ENCODE measurements at places on chromosomes 16 and 17.
A peak's percentile ranks its signal among the peaks of the same experiment; 100 is the strongest.

DNA sequence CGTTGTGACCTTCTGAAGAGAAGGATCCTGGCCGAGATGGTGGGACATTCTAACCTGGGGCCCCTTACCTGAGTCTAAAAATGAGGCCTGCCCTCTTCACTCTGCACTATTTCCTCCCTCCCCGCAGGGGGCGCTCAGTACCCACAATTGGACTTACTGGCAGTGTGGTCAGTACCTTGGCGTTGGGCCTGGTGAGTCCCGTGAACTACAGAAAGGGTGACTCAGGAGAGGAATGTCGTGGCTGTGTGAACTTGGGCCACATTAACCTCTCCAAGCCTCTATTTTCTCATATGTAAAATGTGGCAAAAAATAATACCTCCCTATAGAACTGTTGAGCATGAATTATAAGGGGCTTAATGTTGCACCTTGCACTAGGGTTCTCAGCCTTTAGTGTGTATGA is 3.9 kb downstream of the RSAD1 start:
- DNase-seq, result peak; percentile 86

DNA sequence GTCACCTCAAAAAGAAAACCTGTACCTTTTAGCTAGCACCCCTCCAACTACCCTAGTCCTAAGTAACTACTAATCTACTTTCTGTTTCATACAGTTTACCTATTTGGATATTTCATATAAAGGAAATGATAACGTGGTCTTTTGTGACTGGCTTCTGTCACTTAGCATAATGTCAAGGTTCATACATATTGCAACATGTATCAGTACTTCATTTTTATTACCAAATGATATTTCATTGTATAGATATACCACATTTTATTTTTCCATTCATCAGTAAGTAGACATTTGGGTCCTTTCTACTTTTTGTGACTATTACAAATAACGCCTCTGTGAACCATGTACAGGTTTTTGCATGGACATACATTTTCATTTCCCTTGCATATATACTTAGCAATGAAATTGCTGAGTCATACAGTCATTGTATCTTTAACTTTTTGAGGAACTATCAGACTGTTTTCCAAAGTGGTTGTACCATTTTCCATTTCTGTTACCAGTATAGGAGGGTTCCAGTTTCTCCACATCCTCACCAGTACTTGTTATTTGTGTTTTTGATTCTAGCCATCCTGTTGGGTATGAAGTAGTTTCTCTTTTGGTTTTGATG is 23.7 kb downstream of the MOSMO start:
- DNase-seq, result no peak

DNA sequence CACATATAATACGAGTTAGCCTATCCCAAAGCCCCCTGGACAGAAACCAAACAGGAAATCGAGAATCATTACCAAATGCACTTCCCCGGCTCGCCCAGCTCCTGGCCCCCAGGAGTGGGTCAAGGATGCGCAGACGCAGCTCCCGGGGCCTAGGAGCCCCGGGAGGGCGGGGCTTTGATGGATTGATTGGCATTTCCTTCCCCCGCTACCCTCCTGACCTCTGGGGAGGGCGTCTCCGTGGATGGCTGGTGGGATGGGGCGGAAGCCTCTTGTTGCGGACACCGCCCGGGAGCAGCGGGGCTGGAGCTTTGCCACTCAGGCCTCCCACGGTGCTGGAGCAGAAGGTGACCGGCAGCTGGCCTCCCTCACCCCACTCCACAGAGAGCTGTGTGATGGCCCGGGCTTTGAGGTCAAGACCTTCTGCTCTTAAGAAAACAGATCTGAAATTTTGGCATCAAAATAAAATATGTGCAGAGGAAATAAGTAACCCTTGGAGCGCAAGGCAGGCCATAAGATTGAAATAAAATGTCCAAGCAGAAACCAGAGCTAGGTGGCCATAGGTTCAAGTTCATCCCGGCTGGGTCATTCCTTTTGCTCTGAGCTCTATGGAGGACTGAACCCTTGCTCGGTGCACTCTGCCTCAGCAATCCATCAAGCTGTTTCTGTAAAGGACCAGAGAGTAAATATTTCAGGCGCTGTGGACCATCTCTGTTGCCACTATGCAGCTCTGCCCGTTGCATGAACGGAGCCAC is 262.3 kb downstream of the SOX9 start:
- no peak for DNase-seq

GRCh38 chr17:59827721-59828477 is 64.8 kb downstream of the TUBD1 start:
- DNase-seq, result no peak

- DNase-seq, result no peak
Observed at GRCh38 chr17:37640015-37640414, 3.2 kb downstream of the DDX52 start.

GRCh38 chr16:4392382-4393239 is 21.0 kb downstream of the VASN start:
- DNase-seq, result no peak

DNA sequence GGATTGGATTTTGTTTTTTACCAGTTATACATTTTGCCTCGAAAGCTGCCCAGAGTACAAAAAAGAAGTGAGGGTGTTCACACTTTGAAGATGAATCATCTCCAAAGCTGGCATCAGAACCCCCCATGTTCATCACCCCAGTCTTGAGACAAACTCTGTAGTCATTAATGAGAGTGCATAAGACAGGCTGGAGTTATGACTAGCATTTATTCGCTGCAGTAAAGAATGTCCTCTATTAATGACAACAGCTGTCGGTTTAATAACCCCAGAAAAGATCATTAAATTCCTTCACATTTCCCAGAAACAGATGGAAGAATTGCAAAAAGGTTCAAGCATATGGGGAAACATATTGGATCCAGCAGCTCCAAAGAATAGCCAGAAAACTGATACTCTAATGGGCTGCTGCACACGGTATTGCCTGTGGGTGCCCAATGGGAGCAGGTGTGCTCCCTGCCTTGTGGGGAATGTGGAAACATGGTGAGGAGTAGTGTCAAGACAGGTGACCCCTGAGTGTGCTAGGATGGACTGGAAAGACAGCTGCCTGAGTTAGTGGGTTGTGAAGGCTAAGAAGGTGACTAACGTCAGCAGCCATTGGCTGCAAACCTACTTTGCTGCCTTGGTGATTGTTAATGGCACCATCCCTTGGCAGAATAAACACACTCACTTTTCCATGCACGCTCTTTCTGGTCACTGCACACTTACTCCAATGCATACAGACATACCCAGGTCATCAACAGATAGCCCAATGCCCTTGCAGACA is 81.9 kb downstream of the AIPL1 start:
- no peak for DNase-seq

DNA sequence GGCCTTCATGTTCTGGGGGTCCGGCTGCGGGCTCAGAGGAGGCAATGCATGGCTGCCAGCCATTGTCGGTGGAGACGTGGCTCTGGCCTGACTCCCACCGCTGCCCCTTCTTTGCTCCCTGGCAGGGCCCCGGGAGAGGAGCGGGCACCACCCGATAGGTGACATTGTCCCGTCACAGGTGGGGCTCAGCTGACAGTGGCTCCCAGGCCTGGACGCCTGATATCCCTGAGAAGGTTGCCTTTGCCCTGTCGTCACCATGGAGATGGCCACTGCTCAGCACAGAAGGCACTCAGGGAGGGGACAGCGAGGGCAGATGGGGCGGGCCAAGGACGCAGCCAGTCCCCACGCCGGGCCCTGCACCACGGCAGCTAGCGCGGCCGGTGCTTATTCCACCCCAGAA is 42.6 kb downstream of the SOX8 start:
- DNase-seq, result no peak

- DNase-seq, result no peak
Observed at GRCh38 chr16:27841061-27841801, 222.3 kb downstream of the GSG1L start.
